ENCODE measurements at places on chromosomes 1 and 21.

GRCh38 chr1:78880223-78880622 lies 126.3 kb downstream of the ADGRL4 start:
- H3K4me3 ChIP-seq = no peak overlapping the region
- DNase-seq = no peak
- no peaks in the 10 kb centered on the region for H3K36me3 ChIP-seq
- no peaks in the 10 kb centered on the region for H3K4me1 ChIP-seq
- no peak overlapping the region for H3K27ac ChIP-seq

GRCh38 chr1:175884369-175884768 lies 141.0 kb upstream of the TNR start:
- no peaks in the 10 kb centered on the region for H3K4me1 ChIP-seq
- no peaks in the 10 kb centered on the region for H3K36me3 ChIP-seq
- H3K27ac ChIP-seq = no peak overlapping the region
- no peaks in the 10 kb centered on the region for H3K27me3 ChIP-seq
- no peak overlapping the region for H3K4me3 ChIP-seq

DNA sequence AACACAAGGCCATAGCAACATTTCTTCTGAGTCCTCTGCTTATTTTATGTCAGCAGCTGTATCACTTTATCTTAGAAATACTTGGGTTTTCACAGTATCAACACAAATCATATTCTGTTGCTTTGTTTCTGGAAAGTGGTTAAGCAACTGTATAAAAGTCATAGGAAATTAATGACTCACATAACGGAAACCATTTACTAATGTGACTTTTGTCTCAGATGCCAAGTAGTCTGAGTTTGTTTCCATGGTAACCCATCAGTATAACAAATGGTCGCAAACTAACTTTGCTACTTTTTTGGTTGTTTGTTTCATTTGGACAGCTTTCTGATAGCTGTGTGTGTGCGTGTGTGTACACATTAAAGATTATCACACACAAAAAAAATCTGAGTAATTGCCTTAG lies 31.1 kb downstream of the EEIG2 start:
- no peaks in the 10 kb centered on the region for H3K4me1 ChIP-seq
- H3K27ac ChIP-seq = no peak overlapping the region
- no peaks in the 10 kb centered on the region for H3K27me3 ChIP-seq
- no peak overlapping the region for H3K4me3 ChIP-seq

GRCh38 chr1:33740040-33740744 lies 123.7 kb upstream of the HMGB4 start:
- DNase-seq = no peak
- H3K27ac ChIP-seq = no peak overlapping the region
- no peaks in the 10 kb centered on the region for H3K27me3 ChIP-seq
- no peak overlapping the region for H3K4me3 ChIP-seq

GRCh38 chr21:45454926-45455673 lies 50.1 kb downstream of the COL18A1 start:
- no peaks in the 10 kb centered on the region for H3K27me3 ChIP-seq
- DNase-seq = peak; percentile 61
- H3K4me3 ChIP-seq = peak overlapping the region; percentile 14

GRCh38 chr1:20102875-20103274 lies 16.5 kb downstream of the PLA2G2D start:
- H3K27ac ChIP-seq = no peak overlapping the region
- peaks cover 9% of the 10 kb centered on the region for H3K4me1 ChIP-seq
- DNase-seq = no peak
- H3K36me3 ChIP-seq = no peaks in the 10 kb centered on the region
- H3K27me3 ChIP-seq = no peaks in the 10 kb centered on the region
- no peak overlapping the region for H3K4me3 ChIP-seq

DNA sequence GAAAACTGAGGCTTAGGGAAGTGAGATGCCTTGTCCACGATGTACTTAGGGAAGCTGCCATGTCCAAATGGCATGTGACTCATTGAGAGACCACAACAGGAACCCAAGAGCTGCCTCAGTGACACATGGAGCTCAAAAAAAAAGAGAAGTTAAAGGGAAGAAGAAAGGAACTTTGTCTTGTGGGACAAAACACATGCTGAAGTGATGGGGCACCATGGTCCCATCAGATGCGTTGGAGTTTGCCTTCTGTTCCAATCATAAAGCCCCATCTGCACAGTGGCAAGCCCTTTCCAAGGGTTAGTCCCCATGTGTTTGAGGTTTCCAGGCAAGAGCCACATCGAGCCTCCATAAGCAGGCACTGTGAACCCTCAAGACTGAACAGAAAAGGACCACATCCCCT lies 8.0 kb downstream of the MED8 start:
- DNase-seq = no peak
- peaks cover 19% of the 10 kb centered on the region for H3K36me3 ChIP-seq
- H3K4me3 ChIP-seq = no peak overlapping the region
- H3K4me1 ChIP-seq = peaks cover 2% of the 10 kb centered on the region
- no peaks in the 10 kb centered on the region for H3K27me3 ChIP-seq

GRCh38 chr1:44089371-44090048 lies 29.1 kb upstream of the KLF17 start:
- H3K4me3 ChIP-seq = no peak overlapping the region
- H3K36me3 ChIP-seq = no peaks in the 10 kb centered on the region
- no peak for DNase-seq
- H3K4me1 ChIP-seq = no peaks in the 10 kb centered on the region
- H3K27me3 ChIP-seq = no peaks in the 10 kb centered on the region
- no peak overlapping the region for H3K27ac ChIP-seq

DNA sequence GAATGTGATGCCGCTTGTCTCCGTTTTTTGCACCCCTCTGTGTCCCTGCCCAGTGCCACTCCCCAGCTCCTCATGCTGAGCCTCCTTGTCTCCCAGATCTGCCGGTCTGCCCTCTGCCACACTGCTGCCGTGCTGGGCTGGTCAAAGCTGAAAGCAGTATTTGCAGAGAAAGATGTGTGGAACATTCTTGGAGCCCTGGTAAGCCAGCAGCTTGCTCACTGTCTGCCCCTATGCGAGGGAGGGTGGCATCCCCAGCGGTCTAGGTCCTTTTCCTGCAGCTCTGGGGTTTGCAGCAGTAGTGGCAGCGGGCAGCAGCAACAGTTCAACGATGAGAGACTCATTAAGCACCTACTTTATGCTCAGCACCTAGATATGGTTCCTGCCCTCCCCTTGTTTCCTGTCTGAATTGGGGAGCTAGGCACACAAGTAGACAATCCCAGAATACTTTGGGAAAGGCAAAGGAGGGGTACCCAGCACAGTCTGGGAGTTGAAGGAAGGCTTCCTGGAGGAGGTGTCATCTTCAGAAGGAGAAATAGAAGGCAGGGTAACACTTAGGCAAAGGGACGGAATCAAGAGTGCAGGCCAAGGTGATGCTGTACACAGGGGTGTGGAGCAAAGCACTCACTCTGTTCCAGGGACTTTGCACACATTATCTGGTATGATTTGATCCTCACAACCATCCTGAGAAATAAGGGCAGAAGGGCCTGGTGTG lies 63.1 kb downstream of the KIF21B start:
- no peak for DNase-seq
- no peaks in the 10 kb centered on the region for H3K4me1 ChIP-seq
- H3K4me3 ChIP-seq = no peak overlapping the region

GRCh38 chr1:228876187-228876586 lies 140.9 kb downstream of the RHOU start:
- H3K27me3 ChIP-seq = no peaks in the 10 kb centered on the region
- H3K4me3 ChIP-seq = no peak overlapping the region
- H3K4me1 ChIP-seq = no peaks in the 10 kb centered on the region
- DNase-seq = no peak

DNA sequence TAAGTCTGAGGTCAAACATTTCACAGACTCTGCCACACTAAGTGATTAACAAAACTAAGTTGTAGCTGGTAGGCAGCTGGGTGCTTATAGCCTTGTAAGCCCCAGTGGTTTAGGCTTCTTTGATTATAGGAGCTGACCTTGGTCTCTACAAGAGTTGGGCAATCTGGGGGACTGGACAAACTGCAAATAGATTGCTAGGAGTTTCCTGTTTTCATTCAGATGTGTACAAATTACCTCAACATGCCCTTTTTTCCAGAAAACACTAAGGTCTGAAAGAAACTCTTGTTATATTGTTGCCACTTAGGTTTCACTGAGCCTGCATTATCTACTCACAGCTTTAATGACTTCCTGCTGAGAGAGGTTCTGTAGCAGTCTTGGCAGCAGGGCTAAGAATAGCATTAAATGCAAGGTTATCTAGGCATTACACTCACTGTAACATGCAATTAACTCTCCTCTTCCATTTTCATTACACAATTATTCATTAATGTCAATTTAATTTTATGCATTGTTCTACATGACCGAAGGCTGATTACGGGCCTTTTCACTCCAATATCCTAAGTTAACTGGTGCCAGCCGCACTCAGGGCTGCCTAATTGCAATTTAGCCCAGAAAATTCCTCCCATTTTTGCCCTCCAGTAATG lies 314.0 kb downstream of the LMO4 start:
- no peaks in the 10 kb centered on the region for H3K4me1 ChIP-seq
- no peak overlapping the region for H3K27ac ChIP-seq
- no peaks in the 10 kb centered on the region for H3K36me3 ChIP-seq
- no peak for DNase-seq

- DNase-seq = no peak
- no peaks in the 10 kb centered on the region for H3K4me1 ChIP-seq
- H3K4me3 ChIP-seq = no peak overlapping the region
- no peak overlapping the region for H3K27ac ChIP-seq
Measured at GRCh38 chr21:28099001-28099705, 893.5 kb downstream of the LTN1 start.

GRCh38 chr1:64757213-64757612 lies 12.3 kb downstream of the RAVER2 start:
- no peaks in the 10 kb centered on the region for H3K36me3 ChIP-seq
- H3K27me3 ChIP-seq = no peaks in the 10 kb centered on the region
- no peak overlapping the region for H3K4me3 ChIP-seq
